ENCODE measurements at places on chromosomes 4 and X. TPM values are rescaled to one million over a fixed set of nuclear protein-coding genes. Genes with fewer than 3 reads are reported as not detected.

DNA sequence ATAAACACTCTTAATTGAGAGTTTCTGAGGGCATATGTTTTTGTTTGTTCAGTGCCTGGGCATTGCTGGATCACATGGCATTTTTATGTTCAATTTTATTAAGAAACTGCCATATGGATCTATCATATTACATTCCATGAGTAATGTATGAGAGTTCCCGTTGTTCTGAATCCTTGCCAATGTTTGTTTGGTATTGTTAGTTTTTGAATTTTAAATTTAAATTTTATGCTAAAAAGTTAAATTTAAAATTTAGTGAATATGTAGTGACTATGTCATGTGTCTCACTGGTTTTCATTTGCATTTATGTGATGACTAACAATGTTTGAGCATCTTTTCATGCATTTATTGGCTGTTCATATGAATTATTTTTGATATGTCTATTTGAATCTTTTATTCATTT is 54.8 kb upstream of the GEMIN8 start:
- DNase-seq = no peak

- no peak for DNase-seq
These were observed 1312.0 kb downstream of the PCDH7 start for GRCh38 chr4:32032136-32032672.

GRCh38 chr4:8771258-8771590 is 100.4 kb downstream of the HMX1 start:
- DNase-seq = no peak

DNA sequence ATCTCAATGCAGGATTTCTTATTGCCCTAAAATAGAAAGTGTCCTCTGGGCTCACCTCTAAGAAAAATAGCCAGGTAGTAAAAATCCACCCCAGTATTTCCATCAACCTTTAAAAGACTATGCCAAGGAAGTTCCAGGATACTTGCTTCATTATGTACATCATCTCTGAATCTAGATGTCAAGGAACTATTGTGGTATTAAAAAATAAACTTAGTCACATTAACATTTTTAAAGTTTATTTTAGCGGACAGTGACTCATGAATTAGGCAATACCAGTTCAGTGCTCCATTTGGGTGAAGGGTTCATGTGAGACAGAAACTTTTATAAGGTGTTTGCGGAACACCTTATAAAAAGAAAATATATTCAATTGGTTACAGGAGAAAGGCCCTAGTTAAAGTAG is 209.2 kb downstream of the ADAM29 start:
- no peak for DNase-seq

DNA sequence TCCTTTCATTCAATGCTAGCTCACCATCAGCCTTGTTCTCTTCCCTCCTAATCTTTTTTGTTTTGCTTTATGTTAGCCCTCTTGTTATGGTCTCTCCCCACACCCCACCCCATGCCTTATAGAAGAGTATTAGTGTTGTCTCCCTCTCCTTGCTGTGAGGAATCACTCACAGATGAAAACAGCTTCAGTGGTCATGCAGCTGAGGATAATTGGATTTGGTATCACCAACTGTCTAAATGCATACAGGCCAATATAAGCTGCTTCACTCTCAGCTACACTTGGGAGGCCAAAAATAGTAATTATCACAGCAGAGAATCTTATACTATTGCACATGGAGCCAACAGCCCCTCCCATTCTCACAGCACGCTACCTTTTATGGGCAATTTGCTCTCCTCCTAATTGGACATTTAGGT is 494.6 kb upstream of the FAM241A start:
- no peak for DNase-seq

Gene TMSB15C
- 3.3 TPM for total RNA-seq

Measured in CD8-positive, alpha-beta memory T cell (primary cell).